ENCODE measurements at places on chromosomes 3 and 15.

DNA sequence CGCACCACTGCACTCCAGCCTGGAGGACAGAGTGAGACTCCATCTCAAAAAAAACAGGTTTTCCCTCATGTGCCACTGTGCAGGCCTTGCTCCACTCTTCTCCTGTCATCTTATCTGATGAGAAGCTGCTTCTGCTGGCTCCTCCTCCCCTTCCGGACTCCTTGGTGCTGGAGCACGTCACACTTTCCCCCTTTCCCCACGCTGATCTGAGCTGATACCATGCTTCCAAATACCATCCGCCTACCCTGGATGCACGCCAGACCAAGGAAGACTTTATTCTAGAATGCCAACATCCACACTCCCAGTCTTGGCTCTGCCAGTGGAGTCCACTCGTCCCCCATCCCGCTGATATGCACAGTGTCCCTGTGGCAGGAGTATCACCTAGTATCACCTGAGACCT is 31.3 kb downstream of the HOMER2 start:
- no peak for DNase-seq

GRCh38 chr3:4976109-4976508 is 3.1 kb upstream of the BHLHE40 start:
- no peak for DNase-seq

DNA sequence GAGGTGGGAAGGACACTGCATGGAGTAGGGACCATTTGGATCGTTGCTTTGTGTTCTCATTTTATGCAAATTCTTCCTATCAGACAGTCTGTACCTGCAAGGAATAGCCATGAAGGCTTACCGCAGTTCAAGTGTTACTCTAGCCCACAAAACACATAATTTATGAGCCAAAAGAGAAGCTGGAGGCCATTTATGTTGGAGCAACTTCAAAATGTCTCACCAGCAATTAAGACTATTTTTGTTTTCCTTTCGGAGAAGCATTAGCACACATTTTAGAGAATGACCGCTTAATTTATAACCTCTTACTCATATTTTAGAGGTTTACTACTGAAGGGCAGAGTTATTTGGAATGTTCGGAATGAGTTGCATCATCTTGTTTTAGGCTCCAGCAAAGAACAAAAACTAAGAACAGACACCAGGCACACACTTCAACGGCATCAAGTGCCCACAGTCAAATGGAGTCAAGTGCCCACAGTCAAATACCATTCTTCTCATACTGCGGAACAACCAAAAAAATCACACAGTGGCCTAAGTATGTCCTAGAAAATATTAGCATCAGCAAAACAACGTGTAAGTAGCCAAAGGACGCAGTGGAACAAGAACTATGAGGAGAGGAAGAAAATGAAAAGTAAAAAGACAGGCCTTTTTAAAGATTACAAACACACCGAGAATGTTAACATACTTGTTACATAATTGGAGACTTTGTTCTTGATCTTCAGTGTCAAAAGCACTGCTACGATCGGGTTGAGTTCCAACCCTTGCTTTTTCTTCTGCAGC is 17.5 kb upstream of the GOLGA8J start:
- no peak for DNase-seq

DNA sequence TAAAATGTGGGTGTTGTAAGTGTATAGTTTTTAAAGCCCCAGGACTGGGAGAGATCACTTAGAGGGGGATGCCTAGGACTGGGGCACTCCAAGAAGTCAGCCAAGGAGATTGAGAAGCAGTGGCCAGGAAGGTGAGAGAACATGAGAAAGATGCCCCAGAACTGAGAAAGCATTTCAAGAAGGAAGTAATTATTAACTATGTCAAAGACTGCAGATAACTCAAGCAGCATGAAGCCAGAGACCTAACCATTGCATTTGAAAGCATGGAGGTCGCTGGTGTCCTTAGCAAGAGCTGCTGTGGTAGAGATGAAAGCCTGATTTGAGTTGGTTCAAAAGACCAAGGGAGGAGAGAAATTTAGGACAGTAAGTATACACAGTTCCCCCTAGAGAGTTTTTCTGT is 30.6 kb upstream of the SLC2A2 start:
- DNase-seq: no peak

- DNase-seq: no peak
Measured at GRCh38 chr3:51400166-51400565, 9.1 kb downstream of the RBM15B start.

DNA sequence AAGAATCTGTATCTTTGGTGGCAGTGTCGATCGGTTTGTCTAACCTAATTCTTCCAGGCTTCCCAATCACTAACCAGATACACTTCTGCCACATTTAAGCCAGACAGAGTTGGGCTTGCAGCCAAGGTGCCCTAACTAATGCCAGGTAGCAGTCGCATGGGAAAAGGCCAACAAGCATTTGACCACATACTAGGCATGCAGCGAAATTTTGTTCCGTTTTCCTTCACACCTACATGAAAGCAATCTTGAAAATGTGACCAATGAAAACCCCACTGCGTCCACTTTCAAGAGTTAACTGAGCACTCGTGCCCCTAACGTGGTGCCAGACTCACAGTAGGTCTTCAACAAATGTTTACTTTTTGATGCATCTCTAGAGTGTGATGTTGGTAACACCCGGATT is 192.2 kb upstream of the TPM1 start:
- DNase-seq: no peak

GRCh38 chr15:22806156-22806555 is 19.7 kb downstream of the NIPA1 start:
- no peak for DNase-seq

GRCh38 chr3:123102826-123103225 is 36.0 kb downstream of the PDIA5 start:
- no peak for DNase-seq

DNA sequence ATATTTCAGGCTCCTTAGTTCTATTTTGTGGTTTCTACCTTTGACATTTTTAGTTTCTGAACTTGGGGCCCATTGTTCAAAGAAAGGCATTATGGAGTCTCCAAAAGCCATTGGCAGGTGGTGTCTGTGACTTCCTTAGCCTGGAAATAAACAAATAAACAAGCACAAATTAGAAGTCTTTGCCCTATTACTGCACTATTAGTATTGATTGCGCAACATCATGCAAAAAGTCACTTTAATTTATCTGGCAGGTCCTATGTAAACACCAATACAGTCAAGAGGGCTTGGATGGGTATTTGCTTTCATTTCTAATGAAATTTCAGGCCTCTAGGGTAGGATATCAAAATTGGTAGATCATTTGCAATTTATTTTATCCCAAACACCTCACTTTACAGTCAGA is 85.6 kb downstream of the LPP start:
- DNase-seq: no peak

- no peak for DNase-seq
Measured at GRCh38 chr15:80467311-80467714, 63.1 kb downstream of the ARNT2 start.

DNA sequence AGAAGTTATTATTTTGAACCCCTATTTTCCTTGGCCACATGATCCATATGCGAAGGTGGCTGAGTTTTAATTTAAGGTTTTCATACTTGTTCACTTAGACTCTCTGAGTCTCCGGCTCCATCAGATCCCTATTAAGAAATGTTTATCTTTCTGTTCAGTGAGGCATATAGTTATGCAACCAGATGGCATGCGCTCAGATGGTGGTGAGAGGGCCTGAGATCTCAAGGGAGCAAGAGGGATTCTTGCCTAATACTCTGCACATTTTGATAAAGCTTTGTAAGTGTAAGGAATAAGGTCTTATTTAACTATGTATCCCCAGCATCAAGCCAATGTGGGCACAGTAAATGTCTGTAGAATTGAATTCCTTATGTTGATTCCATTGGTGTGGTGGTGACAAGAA is 78.9 kb upstream of the DPH6 start:
- DNase-seq: no peak

DNA sequence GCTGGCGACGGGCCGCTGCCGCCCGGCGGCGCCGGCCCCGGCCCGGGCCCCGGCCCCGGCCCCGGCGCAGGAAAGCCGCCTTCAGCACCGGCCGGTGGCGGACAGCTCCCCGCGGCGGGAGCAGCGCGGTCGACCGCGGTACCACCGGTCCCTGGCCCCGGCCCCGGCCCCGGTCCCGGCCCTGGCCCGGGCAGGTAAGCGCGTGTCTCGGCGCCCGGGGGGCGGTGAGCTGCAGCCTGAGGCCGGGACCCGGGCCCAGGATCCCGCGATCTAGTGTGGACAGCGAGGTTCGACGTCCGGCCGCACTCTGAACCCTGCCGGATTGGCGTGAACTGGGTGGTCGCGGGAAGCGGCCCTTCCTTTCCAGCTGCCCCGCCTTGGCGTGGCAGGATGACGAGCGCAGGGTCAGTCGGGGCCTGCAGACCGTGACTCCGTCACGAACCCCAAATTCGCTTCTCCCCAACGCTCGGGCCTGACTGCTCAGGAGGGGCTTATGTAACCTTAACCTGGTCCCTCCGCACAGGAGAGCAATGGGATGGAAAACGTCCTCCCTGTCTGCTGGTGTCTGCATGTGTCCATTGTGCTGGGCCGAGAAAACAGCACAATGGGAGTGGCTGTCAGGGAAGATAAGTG is 472 bp downstream of the BSN start:
- peak; percentile 7 for DNase-seq

- DNase-seq: no peak
Measured at GRCh38 chr3:19248767-19249166, 100.5 kb downstream of the KCNH8 start.

GRCh38 chr3:98732286-98733052 is 30.7 kb upstream of the ST3GAL6 start:
- DNase-seq: no peak

- no peak for DNase-seq
Measured at GRCh38 chr3:53708001-53708621, 138.1 kb downstream of the CHDH start.

DNA sequence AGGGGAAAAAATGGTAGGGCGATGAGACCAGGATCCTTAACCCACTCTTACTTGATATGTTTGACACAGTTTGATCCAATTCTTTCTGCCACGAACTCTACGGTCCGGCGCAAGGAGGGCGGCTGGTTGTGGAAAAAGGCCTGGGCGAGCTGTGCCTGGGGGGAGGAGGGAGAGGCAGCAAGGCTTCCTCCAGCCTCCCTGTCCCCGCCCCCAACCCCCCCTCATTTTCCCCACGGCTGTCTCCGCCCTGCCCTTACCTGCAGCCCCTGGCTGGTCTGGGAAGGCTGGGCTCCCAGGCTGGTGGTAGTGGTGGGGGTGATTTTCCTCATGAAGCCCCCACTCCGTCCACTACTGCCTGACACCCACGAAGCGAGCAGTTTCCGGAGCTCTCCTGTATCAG is 8.0 kb downstream of the CDAN1 start:
- no peak for DNase-seq

GRCh38 chr3:46105306-46105919 is 78.1 kb upstream of the XCR1 start:
- DNase-seq: no peak

GRCh38 chr3:107347751-107348150 is 29.5 kb upstream of the CCDC54 start:
- no peak for DNase-seq

DNA sequence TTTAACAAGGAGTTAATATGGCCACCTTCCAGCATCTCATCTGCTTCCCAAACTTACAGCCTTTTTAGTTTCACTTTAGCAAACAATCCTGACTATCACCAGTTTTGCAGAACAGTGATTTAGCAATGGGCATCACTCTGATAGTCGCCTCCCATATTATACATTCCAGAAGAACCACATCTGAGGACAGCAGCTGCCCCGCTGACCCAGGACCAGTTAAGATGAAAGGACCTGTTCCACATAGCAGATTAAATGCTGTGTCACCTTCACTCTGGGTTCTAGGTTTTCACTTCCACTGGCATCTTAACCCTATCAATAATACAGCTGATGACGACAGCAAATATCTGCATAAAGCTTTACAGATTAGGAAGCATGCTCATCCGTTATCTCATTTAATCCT is 99.8 kb downstream of the TRIM69 start:
- no peak for DNase-seq

DNA sequence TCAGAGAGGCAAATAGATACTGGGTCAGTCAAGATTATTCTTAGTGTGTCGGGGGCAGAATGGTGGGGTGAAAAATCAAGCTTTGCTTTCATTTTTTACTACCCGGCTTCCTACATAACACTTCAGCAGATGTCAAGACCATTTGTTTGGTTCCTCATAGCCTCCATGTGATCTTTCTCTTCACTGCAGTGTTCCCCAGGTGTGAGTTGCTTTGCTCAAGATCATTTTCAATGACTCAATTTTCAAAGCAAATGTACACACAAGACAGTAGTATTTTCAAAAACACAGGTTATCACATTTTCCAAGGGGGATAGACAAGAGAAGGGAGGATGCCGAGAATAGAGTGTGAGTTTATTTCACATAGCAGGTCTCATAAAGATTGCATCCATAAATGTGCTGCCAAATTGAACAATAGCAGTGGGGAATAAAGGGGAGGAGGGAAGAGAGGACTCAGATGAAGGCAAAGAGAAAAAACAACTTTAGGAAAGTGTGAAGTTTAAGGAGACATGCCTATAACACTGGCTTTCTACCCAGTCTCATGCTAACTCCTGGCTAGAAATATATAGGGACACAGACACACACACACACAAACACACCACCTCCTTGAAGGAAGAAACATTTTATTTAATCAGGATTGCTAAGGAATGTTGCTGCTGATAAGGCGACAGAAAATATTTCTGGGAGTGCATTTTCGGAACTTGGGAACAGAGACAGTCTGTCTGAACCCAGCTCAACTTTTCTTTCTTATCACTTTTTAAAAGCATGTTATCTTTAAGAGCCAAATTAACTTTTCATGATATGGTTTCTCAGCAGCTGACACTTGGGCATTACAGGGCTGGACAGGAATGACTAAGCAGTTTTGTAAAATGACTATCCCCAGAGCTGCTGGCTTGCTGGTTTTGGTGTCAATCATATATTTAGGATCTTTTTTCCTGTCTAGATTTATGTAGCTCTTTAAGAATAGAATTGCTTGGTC is 402.4 kb downstream of the RBMS3 start:
- no peak for DNase-seq

GRCh38 chr3:21747376-21747775 is 3.6 kb downstream of the ZNF385D start:
- no peak for DNase-seq

Data from stimulated activated CD4-positive, alpha-beta T cell treated with anti-CD3 and anti-CD28 coated beads, TNF-alpha, amount 100 ng/mL, for 1 hour (primary cell).